Vagina (tissue), 2 donors: ENCODE measurements at places on chromosomes 6 and 20. TPM values are rescaled to one million over a fixed set of nuclear protein-coding genes. Genes with fewer than 3 reads are reported as not detected.

The LATS1 gene
- 28.0 TPM for total RNA-seq

The PDE7B gene
- 6.9 TPM for total RNA-seq

- H3K27me3 ChIP-seq: no peaks in the 10 kb centered on the region
- no peak for DNase-seq
- no peak overlapping the region for H3K4me3 ChIP-seq
- no peak overlapping the region for H3K27ac ChIP-seq
- no peaks in the 10 kb centered on the region for H3K4me1 ChIP-seq
- H3K36me3 ChIP-seq: no peaks in the 10 kb centered on the region
These were observed 28.7 kb downstream of the NTSR1 start for GRCh38 chr20:62737271-62737811.

DNA sequence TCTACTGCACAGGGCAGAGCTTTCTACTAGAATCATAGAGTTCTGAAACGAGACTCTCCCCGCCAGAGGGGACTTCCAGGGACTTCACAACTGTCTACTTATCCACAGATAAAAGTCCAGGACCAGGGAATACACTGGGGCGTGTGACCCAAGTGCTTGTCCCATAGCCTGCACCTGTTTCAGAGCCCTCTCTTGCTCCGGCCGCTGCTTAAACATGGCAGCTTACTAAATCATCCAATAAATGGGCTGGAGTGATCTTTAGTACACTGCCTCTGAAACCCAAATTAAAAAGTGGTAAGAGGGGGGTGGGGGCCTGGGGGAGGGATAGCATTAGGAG, 8.9 kb upstream of the RAB44 start:
- H3K4me3 ChIP-seq: no peak overlapping the region
- no peak for DNase-seq
- peaks cover 7% of the 10 kb centered on the region for H3K36me3 ChIP-seq
- H3K27ac ChIP-seq: no peak overlapping the region
- peaks cover 19% of the 10 kb centered on the region for H3K4me1 ChIP-seq

GRCh38 chr20:32474717-32474966, 110.5 kb downstream of the NOL4L start:
- H3K27ac ChIP-seq: peak overlapping the region; percentile 90
- H3K36me3 ChIP-seq: no peaks in the 10 kb centered on the region
- peaks cover 55% of the 10 kb centered on the region for H3K4me1 ChIP-seq
- no peaks in the 10 kb centered on the region for H3K27me3 ChIP-seq
- DNase-seq: no peak

DNA sequence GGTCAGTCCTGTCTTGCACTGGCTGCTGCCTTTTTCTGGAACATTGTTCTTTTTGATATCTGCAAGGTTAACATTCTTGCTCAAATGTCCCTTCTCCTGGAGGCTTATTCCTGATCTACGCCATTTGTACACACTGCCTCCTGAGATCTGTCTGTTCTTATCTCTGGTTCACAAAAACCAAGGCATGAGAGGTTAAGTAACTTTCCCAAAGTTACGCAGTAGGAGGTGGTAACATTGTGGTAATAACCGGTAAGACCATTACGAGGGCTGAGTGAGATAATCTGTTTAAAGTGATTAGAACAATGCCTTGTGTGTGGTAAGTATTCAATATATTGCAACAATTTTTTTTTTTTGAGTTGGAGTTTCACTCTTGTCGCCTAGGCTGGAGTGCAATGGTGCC, 132.1 kb downstream of the FNDC1 start:
- H3K4me3 ChIP-seq: no peak overlapping the region
- no peak overlapping the region for H3K27ac ChIP-seq
- no peaks in the 10 kb centered on the region for H3K4me1 ChIP-seq
- no peaks in the 10 kb centered on the region for H3K36me3 ChIP-seq
- H3K27me3 ChIP-seq: no peaks in the 10 kb centered on the region
